HFFc6 (cell line): ENCODE measurements at places on chromosomes 6 and 20.

- DNase-seq, result no peak
Observed at GRCh38 chr6:137452333-137452894, 41.8 kb downstream of the OLIG3 start.

DNA sequence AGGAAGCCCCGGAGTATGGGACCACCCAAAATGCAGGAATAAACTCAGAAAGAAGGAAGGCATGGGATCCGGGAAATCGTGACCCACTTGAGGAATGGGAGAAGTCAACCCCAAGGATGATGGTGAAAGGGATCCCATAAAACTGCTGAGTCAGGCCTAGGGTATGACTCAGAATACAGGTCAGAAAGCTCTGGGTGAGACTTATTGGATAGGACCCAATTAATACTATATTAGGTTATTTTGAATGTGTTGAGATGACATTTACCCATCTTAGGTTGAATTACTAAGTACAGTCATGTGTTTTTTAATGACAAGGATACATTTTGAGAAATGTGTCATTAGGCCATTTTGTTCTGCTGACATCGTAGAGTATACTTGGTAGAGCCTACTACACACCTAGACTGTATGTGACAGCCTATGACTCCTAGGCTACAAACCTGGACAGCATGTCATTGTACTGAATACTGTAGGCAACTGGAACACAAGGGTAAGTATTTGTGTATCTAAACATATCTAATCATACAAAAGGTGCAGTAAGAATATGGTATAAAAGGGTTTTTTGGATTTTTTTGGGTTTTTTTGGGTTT, 17.1 kb upstream of the HIVEP1 start:
- no peak for DNase-seq

DNA sequence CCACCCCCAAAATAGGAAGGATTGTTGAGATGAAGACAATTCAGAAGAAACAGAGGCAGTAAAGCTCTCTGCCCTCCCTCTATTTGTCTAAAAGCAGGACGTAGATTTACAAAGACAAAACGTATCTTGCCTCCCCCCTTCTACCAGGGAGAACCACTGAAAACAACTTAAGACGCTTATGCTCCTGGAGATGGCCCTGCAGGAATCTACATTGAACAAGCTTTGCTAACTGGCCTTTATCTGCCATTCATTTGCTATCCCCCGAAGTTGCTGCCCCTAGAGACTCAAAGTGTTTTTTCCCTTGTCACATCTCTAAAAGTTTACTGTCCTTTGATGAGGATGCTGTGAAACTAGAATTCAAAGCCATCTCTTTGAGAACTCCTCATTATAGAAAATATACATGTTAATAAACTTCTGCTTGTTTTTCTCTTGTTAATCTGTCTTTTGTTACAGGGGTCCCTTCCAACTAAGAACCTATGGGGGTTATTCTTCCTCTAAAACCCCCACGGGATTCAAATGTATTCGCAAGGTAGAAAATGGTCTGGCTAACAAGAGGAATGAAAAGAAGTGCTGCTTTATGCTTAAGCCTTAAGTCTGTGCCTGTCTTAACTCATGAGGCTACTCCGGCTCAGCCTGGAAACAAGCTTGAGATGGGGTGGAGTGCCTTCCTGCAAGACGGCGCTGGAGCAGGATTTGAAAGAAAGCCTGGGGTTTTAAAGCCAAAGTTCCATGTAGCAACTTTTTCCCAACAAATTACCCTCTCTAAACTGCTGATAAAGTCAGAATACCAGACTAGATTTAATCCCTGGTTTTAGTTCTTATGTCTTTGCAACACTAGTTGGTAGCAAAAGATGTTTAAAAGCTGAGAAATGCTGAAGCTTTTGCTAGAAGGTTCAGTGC, 88.0 kb downstream of the CLIC5 start:
- DNase-seq, result no peak

GRCh38 chr6:158648682-158649131, 1.1 kb upstream of the SYTL3 start:
- DNase-seq, result peak; percentile 94

GRCh38 chr6:150730801-150731457, 131.2 kb downstream of the PLEKHG1 start:
- DNase-seq, result no peak

GRCh38 chr6:109782491-109782999, 91.4 kb downstream of the FIG4 start:
- no peak for DNase-seq

DNA sequence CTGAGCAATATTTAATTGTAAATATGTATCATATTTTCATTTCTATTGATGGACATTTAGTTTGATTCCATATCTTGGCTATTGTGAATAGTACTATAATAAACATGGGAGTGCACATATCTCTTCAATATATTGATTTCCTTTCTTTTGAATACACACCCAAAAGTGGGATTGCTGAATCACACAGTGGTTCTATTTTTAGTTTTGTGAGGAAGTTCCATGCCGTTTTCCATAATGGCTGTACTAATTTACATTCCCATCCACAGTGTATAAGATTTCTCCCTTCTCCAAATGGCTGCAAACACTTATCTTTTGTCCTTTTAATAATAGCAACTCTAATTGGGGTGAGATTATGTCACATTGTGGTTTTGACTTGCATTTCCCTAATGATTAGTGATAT, 86.7 kb upstream of the RAB32 start:
- no peak for DNase-seq

DNA sequence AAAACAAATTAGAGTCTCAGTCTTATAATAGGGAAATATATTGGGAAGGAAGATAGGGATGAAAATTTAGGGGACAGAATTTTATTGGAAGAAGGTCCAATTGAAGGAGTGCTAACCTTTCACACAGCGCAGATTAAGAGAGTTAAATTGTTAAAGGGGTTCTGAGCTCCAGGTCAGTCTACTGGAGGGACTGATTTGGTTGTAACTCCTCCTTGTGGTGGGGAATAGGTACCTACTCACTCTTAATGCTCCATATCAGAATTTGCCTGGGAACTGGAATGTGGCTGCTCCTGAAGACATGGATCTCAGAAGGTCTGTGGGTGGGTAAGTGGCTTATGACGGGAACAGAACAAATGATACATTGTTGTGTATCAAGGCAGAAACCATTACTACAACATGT, 143.5 kb downstream of the FLRT3 start:
- DNase-seq, result no peak

- DNase-seq, result no peak
Observed at GRCh38 chr6:149081281-149081680, 236.2 kb upstream of the TAB2 start.

- DNase-seq, result no peak
Observed at GRCh38 chr6:131875647-131876046, 67.8 kb downstream of the ENPP1 start.

- no peak for DNase-seq
Observed at GRCh38 chr6:34425132-34425497, 754 bp downstream of the RPS10 start.

- no peak for DNase-seq
Observed at GRCh38 chr6:31681135-31681671, 336 bp upstream of the LY6G5C start.

GRCh38 chr20:6311841-6312655, 189.2 kb upstream of the FERMT1 start:
- no peak for DNase-seq

DNA sequence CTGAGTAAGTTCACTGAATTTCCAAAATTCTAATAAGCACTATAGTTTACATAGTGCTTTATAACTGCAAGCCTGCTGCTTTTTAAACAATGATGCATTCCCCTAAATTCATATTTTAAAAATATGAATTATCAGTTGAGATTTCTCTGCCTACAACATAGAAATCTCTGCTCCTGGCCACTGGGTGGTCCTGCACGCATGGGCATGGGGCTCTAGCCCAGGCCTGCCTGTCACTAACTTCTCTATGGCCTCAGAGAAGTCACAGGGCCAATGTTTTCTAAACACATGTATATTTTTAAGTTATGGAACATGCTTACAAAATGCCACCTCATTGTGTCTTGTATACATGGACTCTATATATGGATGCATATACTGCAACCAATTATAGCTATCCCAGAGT, 211.0 kb downstream of the FOXC1 start:
- DNase-seq, result no peak

DNA sequence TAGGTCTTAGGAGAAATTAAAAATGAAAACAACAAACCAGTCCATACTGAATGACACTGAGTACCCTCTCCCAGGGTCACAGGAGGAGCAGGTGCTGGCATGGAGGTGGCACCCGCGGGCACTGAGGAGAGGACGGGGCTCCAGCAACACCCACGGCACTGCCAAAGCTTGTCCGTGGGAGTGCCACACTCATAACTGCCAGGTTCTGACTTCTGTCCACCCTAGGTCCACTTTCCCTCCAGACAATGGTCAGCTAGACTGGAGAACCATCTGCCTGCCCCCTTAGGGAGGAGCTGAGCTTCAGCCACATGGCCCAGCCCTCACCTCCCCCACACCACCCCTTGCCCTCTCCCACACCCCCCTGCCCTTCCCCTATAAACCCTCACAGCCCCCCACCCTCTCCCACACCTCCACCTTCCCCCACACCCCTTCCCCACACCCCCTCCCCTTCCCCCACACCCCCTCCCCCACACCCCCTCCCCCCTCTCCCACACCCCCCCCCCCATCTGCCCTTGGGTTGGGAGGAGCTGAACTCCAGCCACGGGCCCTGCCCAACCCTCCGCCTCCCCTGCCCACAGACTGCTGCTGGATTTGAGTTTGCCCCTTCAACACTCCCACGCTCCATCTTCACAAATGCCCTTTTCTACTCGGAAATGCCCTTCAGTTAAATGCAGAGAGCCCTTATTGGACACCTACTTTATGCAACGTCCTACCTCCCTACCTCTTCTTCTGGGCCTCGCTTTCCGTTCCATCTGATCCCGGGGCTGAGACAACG, 129.6 kb downstream of the TAF4 start:
- DNase-seq, result no peak

DNA sequence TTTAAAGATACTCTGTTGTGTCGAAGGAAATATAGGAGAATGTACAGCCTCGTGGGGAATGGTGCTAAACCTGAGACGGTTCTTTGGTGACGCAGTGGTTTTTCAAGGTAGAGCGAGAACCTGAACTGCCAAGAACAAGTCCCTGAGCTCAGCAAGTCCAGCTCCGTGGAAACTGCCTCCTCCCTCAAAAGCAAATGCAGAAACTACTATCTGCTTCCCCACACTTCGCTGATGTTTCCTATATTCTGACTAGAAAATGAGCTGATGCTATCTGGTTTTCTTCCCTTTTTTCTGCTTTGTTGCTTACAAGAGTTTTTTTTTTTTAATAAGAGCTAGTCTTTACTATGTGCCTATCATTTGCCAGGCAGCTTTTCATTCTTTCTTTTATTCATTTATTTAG, 85.3 kb upstream of the LY86 start:
- DNase-seq, result no peak

- no peak for DNase-seq
Observed at GRCh38 chr6:5667737-5668136, 339.0 kb downstream of the NRN1 start.

DNA sequence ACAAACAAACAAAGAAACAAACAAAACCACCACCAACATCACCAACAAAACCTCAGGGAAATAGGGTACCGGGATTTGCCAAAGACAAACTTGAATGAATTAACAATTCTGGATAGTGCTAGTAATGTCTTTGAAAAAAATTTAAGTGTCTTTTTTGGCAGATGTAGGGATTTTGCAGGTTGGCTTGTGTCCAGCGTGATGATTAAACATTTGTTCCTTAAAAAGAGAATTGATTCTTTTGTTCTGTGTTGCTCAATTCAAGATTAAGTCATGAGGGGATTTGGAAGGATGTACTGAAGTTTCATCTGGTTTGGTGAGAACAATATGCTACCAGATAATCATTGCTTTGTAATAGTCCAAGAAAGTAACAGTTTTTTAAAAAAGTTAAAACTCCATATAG, 125.1 kb upstream of the HS3ST5 start:
- DNase-seq, result no peak

GRCh38 chr6:29676981-29677601, 3.9 kb downstream of the ZFP57 start:
- peak; percentile 23 for DNase-seq

DNA sequence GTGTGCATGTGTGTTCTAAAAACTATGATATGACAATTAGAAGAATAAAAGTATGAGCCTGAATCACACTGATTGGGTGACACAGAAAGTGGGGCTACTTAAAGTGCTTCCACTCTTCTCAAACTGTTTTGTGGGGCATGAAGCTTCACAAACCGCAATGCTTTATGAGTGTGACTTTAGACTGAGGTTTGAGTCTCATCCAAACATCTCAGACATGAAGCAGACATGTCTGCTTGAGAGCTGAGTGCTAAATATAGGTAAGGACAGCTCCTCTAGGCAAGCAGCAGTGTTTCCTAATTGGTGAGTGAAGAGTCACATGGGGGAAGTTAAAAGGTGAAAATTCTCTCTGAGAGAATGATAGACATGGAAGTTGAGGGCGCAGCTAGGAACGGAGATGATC, 726.9 kb upstream of the CITED2 start:
- DNase-seq, result peak; percentile 48

DNA sequence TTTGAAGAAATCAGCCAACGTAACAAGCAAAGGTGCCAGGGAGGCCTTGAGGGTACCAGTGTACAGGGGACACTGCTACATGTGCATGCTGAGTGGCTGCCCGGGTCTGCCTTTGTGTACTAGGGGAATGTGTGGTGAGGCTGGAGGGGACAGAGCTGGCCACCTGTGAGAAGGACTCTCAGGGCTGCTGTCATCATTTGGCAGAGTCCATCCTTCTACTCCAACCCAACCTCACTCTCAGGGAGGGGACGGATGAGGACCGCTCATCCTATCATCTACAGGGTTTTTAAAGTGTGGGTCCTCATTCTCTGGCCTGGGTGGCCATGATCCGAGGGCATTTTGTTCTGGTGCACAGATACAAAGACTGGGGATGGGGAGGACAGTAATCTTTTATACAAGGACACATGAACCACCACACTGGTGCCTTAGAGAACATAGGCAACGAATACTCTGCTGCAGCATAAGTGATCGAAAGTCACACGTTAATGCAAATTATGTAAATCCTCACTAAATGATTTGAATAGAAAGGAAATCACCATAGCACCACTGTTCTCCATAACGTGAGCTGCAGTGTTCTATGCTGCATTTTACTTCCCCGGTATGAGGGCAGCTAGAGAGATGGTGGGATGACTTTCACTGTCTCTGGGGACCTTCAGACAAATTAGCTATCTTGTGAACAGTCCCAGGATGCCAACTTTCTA, 181.4 kb downstream of the GMPR start:
- DNase-seq, result no peak

GRCh38 chr6:144286503-144287393, 1.6 kb downstream of the UTRN start:
- DNase-seq, result peak; percentile 89

GRCh38 chr6:52201046-52201445, 14.9 kb downstream of the IL17A start:
- no peak for DNase-seq

DNA sequence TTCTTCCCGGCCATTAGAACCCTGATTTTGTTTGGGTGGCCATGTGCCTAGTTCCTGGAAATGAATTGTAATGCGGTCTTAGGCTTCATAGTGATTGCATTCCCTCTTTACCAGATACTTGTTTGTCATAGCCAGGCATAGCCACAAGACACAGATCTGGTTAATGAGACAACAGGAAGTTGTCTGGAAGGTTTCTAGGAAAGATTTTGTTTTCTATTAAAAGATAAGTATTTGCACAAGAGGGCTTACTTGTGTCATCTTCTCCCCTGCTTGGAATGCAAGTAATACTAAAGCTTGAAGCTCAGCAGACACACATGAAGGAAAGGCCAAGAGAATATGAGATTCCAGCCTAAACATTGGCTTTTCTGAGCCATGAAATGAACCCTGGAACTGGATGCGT, 12.9 kb downstream of the FARS2 start:
- DNase-seq, result no peak
